CD4-positive, alpha-beta T cell treated with Interleukin-6 for 4 hours (primary cell): ENCODE measurements at places on chromosomes 2 and 18.

- DNase-seq = no peak
Measured at GRCh38 chr2:68100189-68100588, 37.4 kb upstream of the C1D start.

GRCh38 chr2:177876950-177877349, 195.6 kb downstream of the PDE11A start:
- no peak for DNase-seq

DNA sequence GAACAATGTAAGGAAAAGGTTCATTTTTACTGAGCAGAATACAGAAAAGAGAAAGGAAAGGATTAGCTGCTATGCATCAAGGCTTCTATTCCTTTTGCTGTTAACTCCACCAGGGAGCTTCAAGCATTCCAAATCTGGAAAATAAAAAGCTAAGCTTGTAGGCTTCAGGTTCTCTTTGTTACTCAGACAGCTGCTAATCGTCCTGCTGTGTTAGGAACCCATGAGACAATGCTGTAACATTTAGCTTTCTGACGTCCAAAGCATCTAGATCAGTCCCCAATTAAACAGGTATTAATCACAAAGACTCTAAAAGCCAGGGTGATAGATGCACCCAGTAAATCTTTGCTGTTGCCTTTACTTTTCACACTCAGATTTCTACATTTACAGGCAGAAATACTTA, 103.8 kb downstream of the EPHA4 start:
- DNase-seq = no peak

DNA sequence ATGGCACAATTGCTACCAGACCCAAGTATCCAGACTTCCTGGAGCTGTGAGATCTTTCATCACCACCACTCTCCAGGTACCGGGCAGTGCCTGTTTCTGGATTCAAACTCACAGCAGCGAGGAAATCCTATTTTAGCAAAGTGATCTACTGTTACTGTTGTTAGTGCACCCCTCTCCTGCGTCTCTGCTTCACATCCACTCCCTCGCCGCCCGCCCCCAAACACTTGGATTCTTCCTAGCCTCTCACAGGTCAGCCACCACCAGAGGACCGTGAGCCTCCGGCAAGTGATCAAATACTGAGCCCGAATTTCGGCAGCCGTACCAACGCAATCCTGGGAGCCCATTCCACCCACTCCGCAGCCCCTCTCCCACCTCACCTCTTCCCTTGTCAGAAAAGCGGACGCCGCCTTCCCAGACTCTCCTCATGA, 519 bp downstream of the METTL4 start:
- peak; percentile 72 for DNase-seq

DNA sequence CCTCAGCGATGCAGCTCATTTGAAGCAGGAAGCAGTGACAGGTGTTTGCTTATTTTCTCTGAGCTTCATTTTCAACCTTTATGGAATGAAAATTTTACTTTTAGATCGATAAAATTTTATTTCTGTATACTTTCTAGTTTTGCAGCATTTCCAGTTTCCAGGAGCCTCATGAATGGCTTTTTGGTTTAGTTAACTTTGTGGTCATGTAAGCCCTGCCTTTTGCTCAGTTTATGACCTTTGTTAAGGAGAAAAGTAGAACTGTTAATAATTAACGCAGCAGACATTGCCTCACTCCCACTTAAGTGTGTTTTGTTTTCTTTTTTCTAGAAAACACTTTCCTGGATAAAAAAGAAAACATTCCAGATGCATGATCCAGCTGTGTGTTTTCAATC, 4.4 kb upstream of the FARP2 start:
- DNase-seq = no peak
